ENCODE measurements at places on chromosomes 11 and 22. TPM values are rescaled to one million over a fixed set of nuclear protein-coding genes. Genes with fewer than 3 reads are reported as not detected.

MMP13 gene
- total RNA-seq: 4.2 TPM

ANO5 gene
- 0.02 TPM for total RNA-seq

DNA sequence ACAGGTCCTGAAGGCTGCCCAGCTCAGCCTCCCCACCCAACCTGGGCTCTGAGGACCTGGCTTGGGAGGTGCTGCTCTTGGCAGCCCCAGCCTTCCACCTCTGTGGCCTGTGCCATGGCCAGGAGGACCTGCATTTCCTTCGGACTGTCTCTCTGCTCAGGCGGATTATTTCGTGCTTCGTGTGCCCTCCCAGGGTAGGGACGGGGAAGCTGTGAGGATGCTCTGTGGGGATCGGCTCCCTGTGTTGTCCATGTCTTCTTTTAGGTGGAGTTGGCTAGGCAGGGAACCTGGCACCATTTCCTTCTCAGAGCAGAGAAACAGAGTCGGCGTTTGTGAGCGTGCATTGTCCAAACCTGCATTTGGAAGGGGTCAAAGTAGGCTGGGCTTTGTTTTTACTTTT lies 34.1 kb downstream of the BCR start:
- DNase-seq: no peak

GRCh38 chr22:35477911-35478582 lies 62.6 kb upstream of the RASD2 start:
- peak; percentile 89 for DNase-seq

ACTN3 gene
- 11.2 TPM for total RNA-seq

CASP5 gene
- total RNA-seq: not detected
